ENCODE measurements at places on chromosomes 3 and 15.

- no peak for DNase-seq
Observed at GRCh38 chr3:20645340-20645739, 459.3 kb upstream of the SGO1 start.

DNA sequence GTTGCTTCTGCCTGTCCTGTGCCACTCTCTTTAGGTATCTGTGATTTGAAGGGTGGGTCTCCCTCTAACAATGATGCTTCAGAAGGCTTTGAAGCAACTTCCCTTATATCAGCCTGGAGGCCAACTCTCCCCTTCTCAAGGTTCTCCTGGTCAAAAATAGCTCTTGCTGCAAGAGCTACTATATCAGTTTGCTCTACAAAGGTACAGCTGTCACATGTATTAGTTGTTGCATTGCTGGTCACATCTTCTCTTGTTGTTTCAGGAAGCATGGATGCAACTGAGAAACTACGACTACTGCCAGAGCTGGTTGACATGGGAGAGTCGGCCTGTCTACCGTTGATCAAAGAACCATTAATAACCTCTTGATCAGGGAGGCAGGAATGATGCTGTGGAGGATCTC is 38.3 kb downstream of the USF3 start:
- DNase-seq = no peak

DNA sequence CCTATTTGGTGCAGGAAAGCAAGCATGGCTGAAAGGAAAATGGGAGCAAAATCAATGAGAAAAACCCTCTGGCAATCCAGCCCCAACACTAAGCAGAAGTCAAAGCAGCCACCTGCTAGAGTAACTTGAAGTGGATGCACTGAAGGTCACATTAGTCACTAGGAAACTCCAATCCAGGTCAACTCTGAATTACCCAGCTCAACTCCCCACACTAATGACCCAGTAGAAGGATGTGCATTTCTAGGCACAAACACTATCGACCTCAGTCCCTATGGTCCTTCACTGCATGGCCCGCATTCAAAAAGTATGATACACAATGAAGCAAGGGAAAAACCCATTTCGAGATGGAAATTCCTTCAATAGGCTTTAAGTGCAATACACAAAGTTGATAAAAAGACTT is 80.6 kb downstream of the RAD18 start:
- DNase-seq = no peak

DNA sequence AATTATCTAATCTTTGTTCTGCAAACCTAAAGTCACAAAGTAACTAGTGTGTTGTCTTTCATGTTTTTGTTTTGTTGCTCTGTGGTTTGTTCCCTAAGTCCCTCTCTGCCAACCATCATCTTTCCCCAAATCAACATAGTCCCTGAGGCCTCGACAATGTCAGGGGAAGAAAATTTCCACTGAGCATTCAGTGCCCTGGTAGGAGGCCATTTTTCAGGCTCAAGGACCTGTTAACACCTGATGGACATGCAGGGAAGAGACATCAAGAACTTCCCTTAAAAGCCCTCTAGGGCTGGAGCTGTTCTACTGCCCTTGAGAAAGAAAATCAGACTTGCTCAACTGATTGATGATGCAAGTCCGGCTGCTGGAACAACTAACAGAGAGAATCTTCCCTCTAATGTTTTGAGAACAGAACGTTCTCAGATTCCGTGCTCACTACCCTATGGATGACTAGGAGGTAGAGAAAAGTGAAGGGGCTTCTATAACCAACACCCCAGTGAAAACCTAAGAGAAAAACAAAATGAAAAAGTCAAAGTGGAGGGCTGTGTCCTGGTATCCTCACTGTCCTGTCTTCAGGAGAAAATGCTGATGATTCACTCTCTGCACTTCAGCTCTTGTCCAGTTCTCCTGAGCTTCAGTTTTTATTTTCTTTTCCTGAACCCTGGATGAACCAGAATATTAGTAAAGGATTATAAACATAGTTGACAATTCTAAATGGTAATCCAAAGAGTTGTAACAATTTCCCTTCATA is 373.1 kb downstream of the FOXP1 start:
- no peak for DNase-seq

DNA sequence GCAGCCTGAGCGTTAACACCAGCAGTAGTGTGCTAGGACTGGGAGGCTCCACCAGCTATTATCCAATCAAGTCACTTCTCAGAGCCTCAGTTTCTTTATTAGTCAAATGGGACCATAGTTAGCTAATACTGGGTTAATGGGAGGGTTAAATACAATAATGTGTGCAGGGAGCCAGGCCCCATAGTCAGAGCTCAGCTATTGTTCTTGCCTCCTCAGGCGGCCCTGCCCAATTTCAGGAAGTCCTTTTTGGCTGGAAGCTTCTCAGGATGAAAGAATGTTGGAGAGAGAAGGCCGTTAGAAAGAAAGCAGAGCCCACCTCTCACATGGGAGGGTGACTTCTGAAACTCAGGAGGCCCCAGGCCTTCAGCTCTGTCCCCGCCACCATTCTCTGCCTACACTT is 39.5 kb upstream of the SMAD6 start:
- no peak for DNase-seq
